ENCODE measurements at places on chromosomes 5 and 9.

DNA sequence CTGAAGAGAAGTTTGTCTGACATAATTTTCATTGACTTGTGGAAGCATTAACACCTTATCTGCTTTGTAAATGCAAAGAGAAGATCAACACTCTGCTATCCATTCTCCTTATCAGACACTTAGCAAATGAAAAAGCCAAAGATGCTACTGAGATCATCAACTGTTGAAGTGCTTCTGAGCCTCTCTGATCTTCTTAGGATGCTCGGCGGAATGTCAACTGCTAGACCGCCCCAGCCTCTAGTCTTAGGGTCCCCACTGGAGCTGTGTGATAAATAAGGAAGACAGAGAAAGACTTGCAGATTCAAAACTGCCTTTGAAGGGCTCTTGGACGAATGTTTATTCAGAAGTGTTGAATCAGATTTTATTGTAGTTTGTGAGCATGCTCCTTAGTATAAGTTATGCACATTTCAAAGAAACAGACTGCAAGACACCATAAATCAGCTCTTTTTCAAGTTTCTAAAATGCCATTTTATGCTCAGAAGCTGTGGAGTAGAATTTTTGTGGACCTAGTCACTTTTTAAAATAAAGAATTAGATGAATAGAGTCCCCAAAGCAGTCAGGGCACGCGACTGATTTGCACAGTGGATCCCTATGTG lies 197.9 kb downstream of the DIRAS2 start:
- no peak overlapping the region for H3K4me3 ChIP-seq
- no peaks in the 10 kb centered on the region for H3K36me3 ChIP-seq
- H3K27me3 ChIP-seq: no peaks in the 10 kb centered on the region
- H3K4me1 ChIP-seq: no peaks in the 10 kb centered on the region
- no peak overlapping the region for H3K27ac ChIP-seq

GRCh38 chr9:96071076-96071814 lies 195.8 kb downstream of the ERCC6L2 start:
- no peaks in the 10 kb centered on the region for H3K36me3 ChIP-seq
- H3K27me3 ChIP-seq: no peaks in the 10 kb centered on the region
- peaks cover 2% of the 10 kb centered on the region for H3K4me1 ChIP-seq
- DNase-seq: peak; percentile 37
- H3K27ac ChIP-seq: no peak overlapping the region

GRCh38 chr9:37921546-37922300 lies 17.8 kb upstream of the SLC25A51 start:
- no peak overlapping the region for H3K4me3 ChIP-seq
- H3K27ac ChIP-seq: no peak overlapping the region
- H3K27me3 ChIP-seq: no peaks in the 10 kb centered on the region
- H3K36me3 ChIP-seq: no peaks in the 10 kb centered on the region

GRCh38 chr5:55680353-55680752 lies 31.8 kb downstream of the SLC38A9 start:
- H3K27me3 ChIP-seq: no peaks in the 10 kb centered on the region
- no peak overlapping the region for H3K27ac ChIP-seq
- H3K4me3 ChIP-seq: no peak overlapping the region
- H3K36me3 ChIP-seq: peaks cover 3% of the 10 kb centered on the region

DNA sequence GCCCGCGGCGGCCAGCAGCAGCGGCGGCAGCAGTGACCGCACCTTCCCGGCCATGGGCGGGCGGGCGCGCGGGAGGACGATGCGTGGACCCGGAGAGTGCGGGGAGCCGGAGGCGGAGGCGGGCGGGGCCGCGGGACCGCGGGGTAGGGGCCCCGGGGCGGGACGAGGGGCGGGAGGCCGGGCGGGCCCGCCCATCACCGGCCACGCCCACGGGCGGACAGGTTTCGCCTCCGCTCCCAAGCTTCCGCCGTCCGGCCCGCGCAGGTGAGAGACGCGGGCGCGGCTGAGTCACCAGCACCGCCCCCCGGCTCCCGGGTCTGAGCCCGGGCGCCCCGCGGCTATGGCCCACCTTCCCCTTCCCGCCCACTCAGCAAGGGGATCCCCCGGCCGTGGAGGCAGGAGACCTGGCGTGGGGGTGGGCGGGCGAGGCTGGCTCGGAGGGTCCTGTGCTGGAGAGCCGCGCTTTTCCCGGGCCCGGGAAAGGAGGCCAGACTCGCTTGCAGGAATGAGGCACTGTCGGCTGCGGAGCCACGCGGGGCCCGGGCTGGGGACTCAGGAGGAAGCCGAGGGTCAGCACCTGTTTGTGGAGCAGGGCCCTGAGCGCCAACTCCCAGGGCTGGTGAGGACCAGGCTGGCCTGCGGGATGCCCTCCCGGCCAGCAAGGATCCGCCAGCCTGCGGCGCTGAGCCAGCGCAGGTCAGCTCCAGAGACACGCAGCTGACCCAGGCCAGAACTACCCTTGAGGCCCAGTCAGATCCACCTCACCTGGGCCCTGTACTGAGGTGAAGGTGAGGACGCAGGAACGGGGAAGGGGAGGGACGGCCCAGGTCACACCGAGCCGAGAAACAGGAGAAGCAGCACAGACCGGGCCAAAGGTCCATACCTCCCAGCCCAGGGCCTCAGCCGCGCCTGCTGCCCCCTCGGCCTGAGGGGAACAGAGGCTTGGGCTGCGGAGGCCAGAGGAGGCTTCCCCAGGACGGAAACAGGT lies at the start of gene ENTPD2:
Gene ENTPD2 (minus strand): TSS at position 118 of the 988 bp plus-strand sequence. CDS start 64 bp downstream, at position 54.
- H3K27me3 ChIP-seq: peaks cover 69% of the 10 kb centered on the region
- no peaks in the 10 kb centered on the region for H3K36me3 ChIP-seq
- no peak within 1 kb of the TSS for H3K4me3 ChIP-seq

- no peak for DNase-seq
- no peak overlapping the region for H3K4me3 ChIP-seq
- peaks cover 50% of the 10 kb centered on the region for H3K4me1 ChIP-seq
- no peak overlapping the region for H3K27ac ChIP-seq
These were observed 287.8 kb downstream of the EBF1 start for GRCh38 chr5:158811921-158812320.

- H3K4me3 ChIP-seq: no peak overlapping the region
- H3K4me1 ChIP-seq: no peaks in the 10 kb centered on the region
- no peaks in the 10 kb centered on the region for H3K27me3 ChIP-seq
These were observed 98.2 kb upstream of the ALDH1A1 start for GRCh38 chr9:73050887-73051550.

DNA sequence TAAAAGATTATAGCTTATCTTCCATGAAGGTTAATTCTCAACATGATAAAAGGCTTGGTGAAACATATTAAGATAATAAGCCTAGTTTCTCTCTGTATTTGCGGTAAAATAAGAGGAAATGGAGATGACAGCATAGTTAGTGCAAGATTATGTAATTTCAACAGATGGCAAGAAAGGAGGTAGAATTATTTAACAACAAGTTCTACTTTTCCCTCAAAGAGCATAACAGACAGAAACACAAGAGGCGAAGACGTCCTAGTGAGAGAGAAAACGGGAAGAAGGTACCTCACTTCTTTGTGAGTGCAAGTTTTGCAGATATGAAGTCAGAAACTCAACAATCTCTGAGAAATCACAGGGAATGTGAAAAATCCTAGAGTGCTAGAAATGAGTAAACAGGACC lies 144.8 kb upstream of the ADCY2 start:
- no peaks in the 10 kb centered on the region for H3K27me3 ChIP-seq
- DNase-seq: peak; percentile 87
- H3K4me1 ChIP-seq: no peaks in the 10 kb centered on the region
- H3K36me3 ChIP-seq: no peaks in the 10 kb centered on the region
- peak overlapping the region; percentile 59 for H3K27ac ChIP-seq

- H3K4me3 ChIP-seq: no peak overlapping the region
- peaks cover 43% of the 10 kb centered on the region for H3K27me3 ChIP-seq
- H3K36me3 ChIP-seq: no peaks in the 10 kb centered on the region
- no peak overlapping the region for H3K27ac ChIP-seq
These were observed 37.2 kb upstream of the CEP72 start for GRCh38 chr5:574906-575305.

- no peaks in the 10 kb centered on the region for H3K4me1 ChIP-seq
- H3K4me3 ChIP-seq: no peak overlapping the region
- DNase-seq: no peak
- H3K27me3 ChIP-seq: no peaks in the 10 kb centered on the region
These were observed 691.7 kb upstream of the SEMA6A start for GRCh38 chr5:117266280-117266679.

- no peaks in the 10 kb centered on the region for H3K27me3 ChIP-seq
- H3K27ac ChIP-seq: no peak overlapping the region
- H3K4me1 ChIP-seq: no peaks in the 10 kb centered on the region
- no peak overlapping the region for H3K4me3 ChIP-seq
- peak; percentile 19 for DNase-seq
- H3K36me3 ChIP-seq: no peaks in the 10 kb centered on the region
These were observed 21.0 kb upstream of the NPR3 start for GRCh38 chr5:32690153-32690552.

- H3K4me1 ChIP-seq: peaks cover 5% of the 10 kb centered on the region
- no peak overlapping the region for H3K27ac ChIP-seq
- DNase-seq: no peak
- H3K36me3 ChIP-seq: no peaks in the 10 kb centered on the region
These were observed 325.6 kb downstream of the ENC1 start for GRCh38 chr5:74314906-74315305.

DNA sequence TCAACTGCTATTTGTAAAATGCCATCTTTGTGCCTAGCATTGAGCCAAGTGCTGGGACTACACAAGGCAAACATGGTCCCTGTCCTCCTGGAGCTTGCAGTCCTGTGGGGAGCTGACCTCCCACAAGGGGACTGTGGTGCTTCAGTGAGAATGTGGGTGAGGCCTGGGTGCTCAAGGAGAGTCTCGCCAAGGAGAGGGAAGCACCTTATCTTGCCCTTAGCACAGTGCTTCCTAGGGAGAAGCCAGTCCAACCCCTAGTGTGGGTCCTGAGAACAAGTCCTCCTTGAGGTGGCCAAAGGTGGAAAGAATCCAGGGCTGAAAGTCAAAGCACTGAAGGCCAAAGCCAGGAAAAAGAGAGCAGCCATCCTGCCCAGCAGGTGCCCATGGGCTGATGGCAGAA lies 31.1 kb upstream of the MVB12B start:
- H3K4me3 ChIP-seq: no peak overlapping the region
- no peak for DNase-seq
- no peaks in the 10 kb centered on the region for H3K36me3 ChIP-seq
- H3K27me3 ChIP-seq: no peaks in the 10 kb centered on the region

- no peaks in the 10 kb centered on the region for H3K4me1 ChIP-seq
- no peak overlapping the region for H3K4me3 ChIP-seq
- no peak overlapping the region for H3K27ac ChIP-seq
- no peaks in the 10 kb centered on the region for H3K27me3 ChIP-seq
- DNase-seq: no peak
- H3K36me3 ChIP-seq: no peaks in the 10 kb centered on the region
These were observed 11.6 kb downstream of the RAI14 start for GRCh38 chr5:34667705-34668104.

- no peaks in the 10 kb centered on the region for H3K36me3 ChIP-seq
- H3K27ac ChIP-seq: no peak overlapping the region
- no peaks in the 10 kb centered on the region for H3K27me3 ChIP-seq
- H3K4me1 ChIP-seq: no peaks in the 10 kb centered on the region
- no peak for DNase-seq
These were observed 772.7 kb downstream of the PRELID2 start for GRCh38 chr5:145062280-145063062.

- no peaks in the 10 kb centered on the region for H3K36me3 ChIP-seq
These were observed 107.0 kb downstream of the TRIO start for GRCh38 chr5:14250084-14250695.

DNA sequence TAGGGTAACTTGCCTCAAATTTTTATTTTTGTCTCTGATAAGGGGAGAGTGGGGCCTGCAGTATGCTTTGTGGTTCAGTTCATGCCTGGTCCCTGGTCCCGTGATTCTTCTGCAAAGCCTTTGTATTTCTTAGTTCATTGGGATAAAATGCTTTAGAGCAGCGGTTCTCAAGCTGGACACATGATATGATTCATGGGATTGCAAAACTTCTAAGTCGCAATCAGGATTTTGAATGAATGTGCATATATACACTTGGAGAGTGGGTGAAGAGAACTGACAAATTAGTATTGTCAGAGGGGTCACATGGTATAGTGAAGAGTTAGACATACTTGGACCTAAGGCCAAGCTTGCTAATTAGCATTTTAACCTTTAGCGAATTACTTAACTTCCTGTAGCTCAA lies 265.4 kb upstream of the KLF9 start:
- no peaks in the 10 kb centered on the region for H3K4me1 ChIP-seq
- no peaks in the 10 kb centered on the region for H3K36me3 ChIP-seq
- no peak overlapping the region for H3K27ac ChIP-seq
- no peak for DNase-seq
- H3K4me3 ChIP-seq: no peak overlapping the region

GRCh38 chr5:42828671-42829070 lies 17.0 kb upstream of the SELENOP start:
- H3K27me3 ChIP-seq: no peaks in the 10 kb centered on the region
- no peak overlapping the region for H3K27ac ChIP-seq
- no peak for DNase-seq
- H3K4me1 ChIP-seq: no peaks in the 10 kb centered on the region

DNA sequence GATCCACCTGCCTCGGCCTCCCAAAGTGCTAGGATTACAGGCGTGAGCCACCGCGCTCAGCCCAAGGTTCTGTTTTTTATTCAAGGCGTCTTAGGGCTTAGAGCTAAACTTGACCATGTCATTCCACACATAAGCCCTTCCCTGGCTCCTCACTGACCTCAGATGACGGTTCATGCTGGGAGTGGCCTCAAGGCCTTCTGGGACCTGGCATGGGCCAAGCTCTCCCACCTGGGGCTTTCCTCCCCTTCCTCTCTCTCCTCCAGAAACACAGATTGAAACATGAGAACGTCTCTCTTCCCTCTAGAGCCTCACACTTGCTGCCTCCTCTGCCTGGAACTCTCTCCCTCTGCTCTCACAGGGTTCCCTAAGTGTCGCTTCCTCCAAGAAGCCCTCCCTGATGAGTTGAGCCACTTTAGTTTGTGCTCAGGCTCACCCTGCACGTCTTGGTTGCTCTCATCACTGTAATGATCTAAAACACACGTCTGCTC lies 155.6 kb upstream of the IER5L start:
- no peak overlapping the region for H3K27ac ChIP-seq
- H3K36me3 ChIP-seq: no peaks in the 10 kb centered on the region
